ENCODE measurements at places on chromosomes 11 and 22. TPM values are rescaled to one million over a fixed set of nuclear protein-coding genes. Genes with fewer than 3 reads are reported as not detected.

The IFITM10 gene
- 8.1 TPM for total RNA-seq

The ACER3 gene
- 13.6 TPM for total RNA-seq

The RRP7A gene
- total RNA-seq, result 37.7 TPM

The OR5M11 gene
- not detected for total RNA-seq

The KRTAP5-7 gene
- total RNA-seq, result 0.25 TPM

GRCh38 chr11:111021131-111021530, 224.4 kb upstream of the POU2AF2 start:
- DNase-seq, result no peak

GRCh38 chr11:65355776-65356393, 1.3 kb downstream of the TIGD3 start:
- no peak for DNase-seq

The ARHGAP42 gene
- 7.6 TPM for total RNA-seq

- no peak for DNase-seq
Observed at GRCh38 chr11:72589802-72590761, 84.1 kb downstream of the PDE2A start.

DNA sequence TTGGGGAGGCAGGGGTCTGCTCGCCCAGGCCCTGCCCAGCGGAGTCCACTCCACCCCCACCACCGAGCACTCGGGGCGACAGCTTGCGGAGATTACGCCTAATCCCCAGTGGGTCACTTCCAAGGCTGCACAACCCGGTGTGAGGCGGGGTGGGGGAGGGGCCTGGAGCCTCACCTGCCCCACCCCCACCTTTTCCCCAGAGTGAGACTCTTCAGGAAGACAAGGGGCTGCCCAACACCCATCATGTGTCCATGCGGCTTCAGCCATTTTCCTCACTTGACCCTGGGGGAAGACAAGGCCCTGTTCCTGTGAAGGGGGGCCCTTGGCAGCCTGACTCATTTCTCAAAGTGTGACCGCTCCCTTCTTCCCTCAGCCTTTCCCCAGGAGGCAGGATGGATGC, 12.5 kb downstream of the SYNGR1 start:
- no peak for DNase-seq

DNA sequence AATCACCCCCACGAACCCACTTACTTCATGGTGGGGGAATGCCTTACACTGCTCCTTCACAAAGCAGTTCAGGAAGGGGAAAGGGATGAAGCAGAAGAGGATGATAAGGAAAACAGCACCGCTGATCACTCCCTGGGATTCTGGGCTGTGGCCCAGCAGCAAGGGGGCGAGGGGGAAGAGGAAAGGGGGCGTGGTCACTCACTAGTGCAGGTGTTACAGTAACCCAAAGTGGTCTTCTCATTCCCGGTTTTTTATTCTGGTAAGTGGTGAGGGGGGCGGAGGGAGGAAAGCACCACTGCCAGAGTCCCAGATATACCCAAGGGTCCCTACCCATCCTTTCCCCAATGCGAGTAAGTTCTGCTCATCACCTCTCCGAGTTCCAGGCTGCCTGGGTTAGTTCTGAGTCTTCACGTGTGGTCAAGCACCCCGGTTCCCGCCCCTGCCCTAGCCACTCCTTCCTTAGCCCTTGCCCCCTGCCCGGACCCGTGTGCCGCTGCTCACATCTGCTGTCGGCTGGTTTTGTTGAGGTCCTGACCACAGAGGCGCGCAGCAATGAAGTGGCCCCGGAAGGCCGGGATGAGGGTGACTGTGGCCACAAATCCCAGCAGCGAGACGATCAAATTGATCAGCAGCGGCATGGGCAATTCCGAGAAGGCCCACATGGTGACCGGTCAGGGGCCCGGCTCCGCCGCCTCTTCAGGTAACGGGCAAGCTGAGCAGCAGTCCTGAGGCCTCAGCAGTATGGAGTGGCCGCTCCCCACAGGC, 477 bp downstream of the DPAGT1 start:
- no peak for DNase-seq

DNA sequence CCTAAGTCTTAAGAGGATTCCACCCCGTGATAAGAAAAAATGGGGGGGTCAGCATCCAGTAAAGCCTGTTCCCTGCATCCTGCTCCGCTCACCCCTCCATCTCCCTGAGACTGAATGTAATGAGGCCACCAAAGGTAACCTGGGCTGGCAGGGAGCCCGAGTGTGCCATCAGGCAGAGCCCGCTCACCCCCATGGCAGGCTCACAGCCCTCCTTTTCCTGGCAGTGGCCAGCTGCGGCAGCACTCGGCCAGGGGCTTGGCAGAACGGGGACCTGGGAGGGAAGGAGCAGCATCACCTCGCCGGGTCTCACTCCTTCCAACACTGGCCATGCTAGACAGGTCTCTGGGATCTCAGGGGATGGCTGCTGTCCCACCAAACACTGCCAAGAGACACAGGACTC, 64.4 kb downstream of the PRDM11 start:
- no peak for DNase-seq

DNA sequence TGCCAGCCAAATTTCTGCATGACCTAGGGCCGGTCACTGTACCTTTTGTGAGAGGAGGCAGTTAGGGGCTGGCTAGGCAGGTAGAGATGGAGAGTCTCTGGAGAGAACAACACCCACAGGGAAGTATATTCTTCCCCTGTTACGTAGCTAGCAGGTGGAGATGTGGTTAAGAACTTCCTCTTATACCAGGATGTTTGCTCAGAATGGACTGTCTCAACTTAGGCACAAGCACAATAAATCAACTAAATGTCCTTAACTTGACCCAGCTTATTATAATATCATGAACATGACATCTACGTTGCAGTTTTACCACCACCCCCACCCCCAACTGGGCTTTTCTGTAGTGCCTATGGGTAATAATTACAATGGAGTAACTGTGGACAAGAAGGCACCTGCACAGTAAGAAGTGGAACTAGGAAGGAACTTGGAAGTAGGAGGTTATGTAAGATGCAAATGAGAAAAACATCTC, 60.7 kb upstream of the MPEG1 start:
- DNase-seq, result no peak

The MYOD1 gene
- not detected for total RNA-seq

The LRRC4C gene
- not detected for total RNA-seq

The GDPD4 gene
- total RNA-seq, result not detected

DNA sequence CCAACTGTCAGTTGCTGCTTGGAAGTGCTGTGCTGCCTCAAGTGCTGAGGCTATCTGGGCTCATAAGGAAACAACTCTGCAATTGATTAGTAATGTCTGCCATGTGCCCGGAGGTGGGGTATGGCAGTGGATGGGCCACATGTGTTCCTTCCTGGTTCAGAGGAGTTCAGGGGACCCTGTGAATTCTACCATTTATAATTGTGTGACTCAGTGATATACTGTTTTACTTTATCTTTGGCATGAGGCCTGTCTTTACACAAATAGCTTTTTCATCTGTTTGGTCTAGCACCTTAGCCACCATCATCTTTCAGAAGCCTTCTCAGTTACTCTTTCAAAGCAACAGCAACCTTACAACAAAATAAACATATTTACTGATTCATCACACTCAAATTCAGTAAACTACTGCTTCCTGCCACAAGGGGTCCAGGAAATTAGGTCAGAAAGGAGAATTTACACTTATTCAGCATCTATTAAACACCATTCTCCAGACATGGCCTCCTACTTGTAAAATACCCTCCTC, 20.9 kb downstream of the DKK3 start:
- DNase-seq, result no peak

DNA sequence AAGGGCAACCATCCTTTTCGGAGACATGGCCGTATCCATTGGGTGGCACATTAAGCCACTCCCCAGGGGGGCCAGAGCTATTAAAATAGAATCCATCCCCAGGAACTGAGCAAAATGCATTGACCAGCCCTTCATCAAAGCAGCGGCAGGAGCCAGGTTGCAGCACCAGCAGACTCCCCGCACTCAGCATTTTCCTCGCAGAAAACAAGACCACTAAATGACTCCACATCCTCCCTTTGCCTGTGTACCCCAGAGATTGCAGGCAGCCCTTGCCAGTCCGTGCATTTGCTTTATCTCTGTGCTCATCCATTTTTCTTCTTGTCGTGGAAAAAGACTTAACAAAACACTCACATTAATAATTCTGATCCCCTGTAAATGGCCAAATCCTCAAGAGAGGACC, 144.4 kb upstream of the LARGE1 start:
- no peak for DNase-seq

DNA sequence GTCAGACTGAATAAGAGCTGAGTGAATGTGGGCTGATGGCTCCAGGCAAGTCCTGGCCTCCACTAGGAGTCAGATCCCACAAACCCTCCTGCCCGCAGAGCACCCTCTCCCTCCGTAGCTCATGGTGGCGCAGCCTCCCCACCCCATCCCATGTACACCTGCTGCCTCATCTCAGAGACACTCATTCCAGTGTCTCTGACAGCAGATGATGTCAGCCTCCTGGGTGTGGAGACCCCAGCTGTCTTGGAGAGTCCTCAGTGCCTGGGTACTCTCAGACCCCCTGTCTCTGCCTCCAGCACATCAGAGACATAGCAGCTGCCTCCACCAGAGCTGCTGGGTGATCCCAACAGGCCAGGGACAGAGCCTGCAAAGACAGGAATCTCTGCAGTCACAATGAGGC, 9.5 kb downstream of the IGLL5 start:
- no peak for DNase-seq

DNA sequence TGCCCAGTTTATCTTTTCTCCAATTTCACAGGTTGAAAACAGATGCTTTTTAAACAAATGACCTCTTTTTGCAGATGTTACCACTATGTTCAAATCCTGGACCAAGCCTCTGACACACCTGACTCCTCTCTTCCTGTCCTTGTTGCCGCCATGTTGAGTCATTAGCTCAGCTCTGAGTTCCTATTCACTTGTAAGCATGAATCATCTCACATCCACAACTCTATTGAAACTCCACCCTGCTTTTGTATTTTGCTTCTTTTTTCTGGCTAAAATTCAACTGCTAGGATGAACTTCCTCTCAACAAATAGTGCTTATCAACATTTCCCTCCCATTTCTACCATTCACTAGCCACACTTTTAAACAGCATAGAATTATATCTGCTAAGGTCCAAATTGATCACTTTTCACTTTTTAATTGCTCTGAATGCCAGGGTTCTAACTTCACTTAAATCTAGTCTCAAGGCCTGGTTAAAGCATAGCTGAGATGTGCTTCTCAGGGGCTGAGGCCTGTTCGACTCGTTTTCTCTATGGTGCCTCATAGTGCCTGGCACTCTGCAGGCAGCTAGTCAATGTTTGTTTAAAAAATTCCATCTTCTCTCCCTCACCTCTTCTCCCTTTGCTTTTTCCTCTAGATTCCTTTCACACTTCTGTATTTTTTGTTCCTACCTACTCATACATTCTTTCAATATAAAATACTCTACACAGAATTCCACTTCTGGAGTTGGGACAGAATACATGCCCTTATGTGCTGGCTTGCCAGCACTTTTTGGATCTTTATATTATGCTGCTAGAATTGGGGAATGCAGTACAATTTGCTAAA, 3.9 kb downstream of the JOSD1 start:
- peak; percentile 47 for DNase-seq

DNA sequence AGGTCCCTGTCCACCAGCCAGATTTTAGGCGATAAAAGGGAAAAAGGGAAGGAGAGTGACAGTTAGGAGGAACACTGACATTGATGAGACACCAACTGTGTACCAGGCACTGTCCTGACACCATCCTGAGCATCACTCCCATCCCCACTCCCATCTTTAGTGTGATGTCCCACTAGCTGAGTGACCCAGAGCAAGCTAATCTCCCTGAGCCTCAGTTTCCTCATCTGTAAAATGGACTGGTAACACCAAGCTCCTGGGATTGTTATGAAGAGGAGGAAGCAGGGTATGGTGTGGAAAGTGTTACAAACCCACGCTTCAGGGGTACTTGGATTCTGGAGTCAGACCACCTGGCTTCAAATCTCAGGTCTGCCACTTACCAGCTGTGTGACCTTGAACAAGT, 8.5 kb upstream of the P2RY6 start:
- no peak for DNase-seq

The CDC42EP1 gene
- 0.78 TPM for total RNA-seq

GRCh38 chr11:69877235-69877634, 58.0 kb upstream of the FGF3 start:
- DNase-seq, result no peak

- no peak for DNase-seq
Observed at GRCh38 chr11:37449146-37449545, 851.1 kb upstream of the RAG2 start.

DNA sequence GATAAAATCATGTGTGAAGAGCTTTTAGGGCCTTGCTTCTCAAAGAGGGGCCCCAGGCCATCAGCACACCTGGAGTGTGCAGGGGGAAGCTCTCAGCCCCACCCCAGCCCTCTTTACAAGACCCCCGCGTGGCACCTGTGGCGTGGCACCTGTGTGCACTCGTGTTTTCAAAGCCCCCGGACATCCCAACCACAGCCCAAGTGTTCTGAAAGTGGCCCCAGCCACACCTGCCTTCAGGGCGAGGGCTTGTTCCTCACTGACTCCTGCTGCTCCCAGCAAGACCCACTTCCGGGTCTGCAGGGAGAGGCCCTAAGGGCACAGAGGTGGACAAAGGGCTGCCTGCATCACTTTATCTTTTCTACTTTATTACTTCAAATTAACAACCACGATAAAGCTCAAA, 17.5 kb upstream of the TMEM184B start:
- no peak for DNase-seq

- no peak for DNase-seq
Observed at GRCh38 chr22:43392385-43392989, 19.3 kb upstream of the MPPED1 start.

DNA sequence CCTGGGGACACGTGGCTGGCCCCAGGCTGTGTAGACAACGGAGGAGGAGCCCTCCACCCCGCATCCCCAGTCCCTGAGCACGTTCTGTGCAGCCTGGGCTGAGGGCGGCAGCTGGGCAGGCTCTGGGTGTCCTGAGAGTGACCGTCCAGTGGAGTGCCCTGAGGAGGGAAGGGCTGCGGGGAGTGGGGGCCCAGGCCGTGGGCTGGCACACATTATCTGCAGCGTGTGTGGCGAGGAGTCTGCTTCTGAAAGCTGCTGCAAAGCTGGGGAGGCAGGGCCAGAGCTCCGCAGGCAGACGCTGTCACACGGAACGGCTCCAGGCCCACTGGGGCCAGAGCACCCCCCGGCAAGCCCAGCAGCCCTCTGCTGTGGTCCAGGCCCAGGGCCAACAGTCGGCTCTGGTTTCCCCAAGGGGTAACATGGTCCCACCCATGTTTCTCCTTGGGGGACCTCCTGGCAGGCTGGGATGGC, 835 bp upstream of the ANO9 start:
- DNase-seq, result no peak

The ARHGAP20 gene
- not detected for total RNA-seq
